A549 treated with AZD2906 at 1 μM for 4 hours (cell line): ENCODE measurements at places on chromosomes 7 and 10. TPM values are rescaled to one million over a fixed set of nuclear protein-coding genes. Genes with fewer than 3 reads are reported as not detected.

Gene SLC39A12
- not detected in 5 replicates for total RNA-seq

Gene CCDC7
- total RNA-seq, result 0.52 to 0.82 TPM (median 0.72 TPM) in 5 replicates

Gene COL13A1
- total RNA-seq, result 0.17 to 0.32 TPM (median 0.29 TPM) in 5 replicates

Gene GPR15LG
- total RNA-seq, result not detected in 5 replicates

Gene SUFU
- total RNA-seq, result 5.8 to 6.9 TPM (median 6.7 TPM) in 5 replicates

Gene CDHR3
- total RNA-seq, result 3.7 to 4.6 TPM (median 4.1 TPM) in 5 replicates

Gene CPXM2
- not detected in 5 replicates for total RNA-seq

Gene CDHR1
- 0.07 to 0.13 TPM (median 0.10 TPM) in 5 replicates for total RNA-seq

Gene CFAP46
- 1.0 to 1.6 TPM (median 1.4 TPM) in 5 replicates for total RNA-seq

Gene HOXA10
- 6.2 to 7.0 TPM (median 6.7 TPM) in 5 replicates for total RNA-seq

Gene SEM1
- 329 to 601 TPM (median 341 TPM) in 5 replicates for total RNA-seq

Gene BICC1
- total RNA-seq, result 17.0 to 25.8 TPM (median 18.2 TPM) in 5 replicates

Gene PDIA4
- 161 to 188 TPM (median 169 TPM) in 5 replicates for total RNA-seq

Gene SLC18A2
- 0.02 to 0.05 TPM (median 0.02 TPM) in 4 of 5 replicates, not detected in the other for total RNA-seq

Gene AOAH
- total RNA-seq, result 0.09 TPM in 1 of 5 replicates, not detected in the others

Gene MYH16
- total RNA-seq, result 0.27 to 0.41 TPM (median 0.34 TPM) in 5 replicates

Gene ABCC2
- 99.7 to 121 TPM (median 103 TPM) in 5 replicates for total RNA-seq

Gene SFTPD
- 0.09 to 0.38 TPM (median 0.25 TPM) in 5 replicates for total RNA-seq

Gene LARP4B
- 33.1 to 41.4 TPM (median 36.1 TPM) in 5 replicates for total RNA-seq

Gene PIK3AP1
- 0.55 to 0.90 TPM (median 0.58 TPM) in 5 replicates for total RNA-seq

Gene SYNPO2L
- total RNA-seq, result 0.01 to 0.03 TPM (median 0.02 TPM) in 4 of 5 replicates, not detected in the other

Gene KEL
- total RNA-seq, result 0.08 TPM in 1 of 5 replicates, not detected in the others

Gene FAM25A
- total RNA-seq, result not detected in 5 replicates

Gene SPDYE16
- 0.05 to 0.10 TPM in 2 of 5 replicates, not detected in the others for total RNA-seq

Gene ELOVL3
- 0.21 to 0.39 TPM (median 0.25 TPM) in 5 replicates for total RNA-seq

Gene NME8
- not detected in 5 replicates for total RNA-seq

Gene FXYD4
- not detected in 5 replicates for total RNA-seq

Gene SOSTDC1
- not detected in 5 replicates for total RNA-seq

Gene SPDYE5
- not detected in 5 replicates for total RNA-seq

Gene RBM17
- 102 to 109 TPM (median 105 TPM) in 5 replicates for total RNA-seq

Gene KLF14
- total RNA-seq, result 0.03 to 0.07 TPM (median 0.05 TPM) in 4 of 5 replicates, not detected in the other

Gene PALD1
- total RNA-seq, result 5.4 to 7.6 TPM (median 6.5 TPM) in 5 replicates

Gene SPDYE9
- total RNA-seq, result not detected in 5 replicates

Gene ASB10
- not detected in 5 replicates for total RNA-seq

Gene CALHM3
- 0.23 to 0.52 TPM (median 0.35 TPM) in 5 replicates for total RNA-seq

Gene LLCFC1
- total RNA-seq, result not detected in 5 replicates

Gene TAS2R5
- 0.28 to 0.44 TPM (median 0.36 TPM) in 5 replicates for total RNA-seq

Gene MMP21
- 0.03 TPM in 1 of 5 replicates, not detected in the others for total RNA-seq

Gene VWA2
- 0.03 to 0.06 TPM (median 0.03 TPM) in 4 of 5 replicates, not detected in the other for total RNA-seq

Gene KIF11
- total RNA-seq, result 29.0 to 41.3 TPM (median 31.8 TPM) in 5 replicates
